ENCODE measurements at places on chromosomes 3 and 15. TPM values are rescaled to one million over a fixed set of nuclear protein-coding genes. Genes with fewer than 3 reads are reported as not detected.

The MYO5C gene
- 0.98 TPM for total RNA-seq

The RASL12 gene
- 2.2 TPM for total RNA-seq

The NMNAT3 gene
- total RNA-seq: 7.4 TPM

The SLC28A1 gene
- not detected for total RNA-seq

The CAND2 gene
- total RNA-seq: 10.6 TPM

The ZCWPW2 gene
- 4.2 TPM for total RNA-seq

The CCDC54 gene
- total RNA-seq: 0.25 TPM

The BAHD1 gene
- 7.6 TPM for total RNA-seq

The TMEM266 gene
- 3.2 TPM for total RNA-seq

The A4GNT gene
- total RNA-seq: not detected

The RTP3 gene
- total RNA-seq: not detected

All from temporal lobe (tissue), 4 donors.